ENCODE measurements at places on chromosomes 2 and 18.

- no peak for DNase-seq
These were observed 143.0 kb upstream of the GATA6 start for GRCh38 chr18:22026362-22026761.

DNA sequence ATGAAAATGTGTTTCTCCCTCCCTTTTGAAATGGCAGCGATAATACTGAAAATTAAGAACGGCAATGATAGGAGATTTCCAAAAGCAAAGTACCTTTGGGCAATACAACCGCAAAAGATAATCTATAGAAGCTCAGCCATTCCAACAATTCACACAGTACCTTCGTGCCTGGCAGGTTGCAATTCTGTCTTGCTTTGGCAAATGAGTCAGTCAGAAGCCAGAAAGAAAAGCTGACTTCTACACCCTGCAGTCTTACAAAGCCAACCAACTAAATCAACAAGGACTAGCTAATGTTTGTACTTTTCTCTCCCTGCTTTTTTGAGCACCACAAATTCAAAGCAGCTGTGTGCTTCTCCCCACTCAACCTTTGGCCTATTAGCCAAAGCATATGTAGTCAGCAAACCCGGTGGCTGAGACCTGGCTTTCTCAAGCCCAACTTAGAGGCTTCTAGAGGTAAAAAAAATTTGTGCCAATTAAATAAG is 25.7 kb upstream of the ID2 start:
- no peak for DNase-seq

DNA sequence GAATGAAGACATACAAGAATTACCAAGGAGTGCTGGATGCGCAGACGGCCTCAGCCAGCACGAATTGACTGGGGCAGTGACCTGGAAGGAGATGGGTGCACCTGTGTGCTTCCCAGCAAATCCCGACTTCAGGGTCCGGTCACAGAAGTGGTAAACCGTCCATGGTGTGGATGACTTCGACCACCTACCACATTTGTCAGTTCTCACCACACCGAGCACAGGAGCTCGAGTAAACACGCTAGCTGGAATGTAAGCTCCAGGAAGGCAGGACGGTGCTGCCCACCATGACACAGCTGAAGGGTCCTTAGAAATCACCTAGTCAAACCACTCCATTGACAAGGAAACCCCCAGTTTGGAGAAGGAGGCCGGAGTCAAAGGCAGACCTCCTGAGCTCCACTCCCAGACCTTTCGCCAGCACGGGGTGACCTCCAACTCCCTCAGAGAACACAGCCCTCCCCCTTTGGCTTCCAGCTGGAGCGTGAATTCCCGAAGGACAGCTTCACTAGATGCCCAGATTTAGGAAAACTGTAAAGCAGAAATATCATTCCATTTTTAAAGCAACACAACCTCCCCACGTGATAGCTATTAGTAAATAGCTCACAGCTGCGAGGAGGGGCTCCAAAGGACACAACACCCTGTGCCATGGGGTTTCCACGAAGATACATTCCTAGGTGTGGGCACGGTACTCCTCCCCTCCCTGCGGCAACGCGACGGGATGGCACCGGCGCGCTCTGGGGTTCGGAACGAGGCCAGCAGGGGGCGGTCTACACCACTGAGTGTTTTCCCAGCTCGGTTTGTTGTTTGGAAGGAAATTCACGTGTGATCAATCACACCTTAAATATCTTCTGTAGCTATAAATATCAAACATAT is 34.1 kb upstream of the GNAL start:
- peak; percentile 70 for DNase-seq

DNA sequence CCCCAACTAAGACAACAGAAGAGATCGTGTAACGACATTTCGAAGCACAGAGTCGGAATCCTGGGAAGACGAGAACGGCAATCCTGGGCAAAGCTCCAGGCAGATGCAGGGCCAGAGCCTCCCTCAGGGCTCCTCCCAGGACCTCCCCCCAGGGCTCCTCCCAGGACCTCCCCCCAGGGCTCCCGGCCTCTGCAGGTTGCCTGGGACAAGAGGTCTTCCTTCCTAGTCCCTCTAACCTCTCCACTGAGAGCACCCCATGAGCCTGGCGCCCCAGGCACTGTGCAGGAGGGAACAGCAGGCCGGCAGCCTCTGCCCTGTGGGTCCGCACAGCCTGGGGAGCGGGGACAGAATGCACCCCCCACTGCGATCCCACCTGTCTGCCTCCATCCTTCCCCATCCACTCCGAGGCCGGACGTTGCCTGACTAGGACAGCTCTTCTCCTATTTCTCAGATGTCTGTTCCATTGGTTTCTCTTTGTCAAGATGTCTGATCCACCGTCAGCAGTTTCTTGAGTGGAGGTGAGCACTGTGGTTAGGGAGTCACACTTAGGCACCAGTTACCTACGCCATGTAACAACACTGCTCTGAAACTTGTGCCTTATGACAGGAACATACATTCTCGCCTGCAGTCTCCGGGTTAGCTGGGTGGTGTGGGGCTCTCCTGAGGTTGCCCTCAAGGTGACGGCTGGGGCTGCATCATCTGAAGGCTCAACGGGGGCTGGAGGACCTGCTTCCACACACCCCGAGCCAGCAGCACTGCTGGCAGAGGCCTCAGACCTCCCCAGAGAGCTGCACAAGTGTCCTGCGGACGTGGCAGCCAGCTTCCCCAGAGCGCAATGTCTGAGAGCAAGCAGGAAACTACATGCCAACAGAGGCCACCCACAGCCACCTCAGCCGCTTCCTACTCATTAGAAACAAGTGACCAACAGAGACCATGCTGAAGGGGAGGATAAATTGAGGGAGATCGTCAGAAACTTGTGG is 28.9 kb downstream of the ADI1 start:
- no peak for DNase-seq

DNA sequence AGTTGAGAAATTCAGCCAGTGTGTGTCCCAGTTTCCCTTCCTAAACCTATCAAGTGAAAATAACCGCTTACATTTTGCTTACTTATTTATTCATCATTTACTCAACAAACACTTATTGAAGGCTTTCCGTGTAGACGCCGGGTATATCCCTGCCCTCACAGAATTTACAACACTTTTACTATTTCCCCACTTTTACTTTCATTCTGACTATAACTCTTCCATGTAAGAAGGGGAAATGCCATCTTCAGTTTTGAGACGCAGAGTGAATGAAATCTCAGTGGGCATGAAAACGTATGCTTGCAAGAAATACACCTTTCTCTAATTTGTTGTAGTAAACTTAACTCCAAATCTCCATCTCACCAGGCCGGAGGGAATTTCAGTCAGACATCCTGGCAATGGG is 251.0 kb upstream of the CHAC2 start:
- no peak for DNase-seq
